Activated naive CD4-positive, alpha-beta T cell treated with anti-CD3 and anti-CD28 coated beads for 36 hours (primary cell): ENCODE measurements at places on chromosomes 1 and 21.
A peak's percentile ranks its signal among the peaks of the same experiment; 100 is the strongest.

GRCh38 chr1:232319072-232319471 lies 310.9 kb downstream of the SIPA1L2 start:
- DNase-seq, result no peak

- peak; percentile 59 for DNase-seq
Measured at GRCh38 chr21:32921632-32922230, 104.0 kb upstream of the OLIG2 start.

GRCh38 chr1:160049101-160049500 lies 17.3 kb upstream of the PIGM start:
- DNase-seq, result no peak

GRCh38 chr1:229495782-229496181 lies 12.4 kb downstream of the NUP133 start:
- no peak for DNase-seq

DNA sequence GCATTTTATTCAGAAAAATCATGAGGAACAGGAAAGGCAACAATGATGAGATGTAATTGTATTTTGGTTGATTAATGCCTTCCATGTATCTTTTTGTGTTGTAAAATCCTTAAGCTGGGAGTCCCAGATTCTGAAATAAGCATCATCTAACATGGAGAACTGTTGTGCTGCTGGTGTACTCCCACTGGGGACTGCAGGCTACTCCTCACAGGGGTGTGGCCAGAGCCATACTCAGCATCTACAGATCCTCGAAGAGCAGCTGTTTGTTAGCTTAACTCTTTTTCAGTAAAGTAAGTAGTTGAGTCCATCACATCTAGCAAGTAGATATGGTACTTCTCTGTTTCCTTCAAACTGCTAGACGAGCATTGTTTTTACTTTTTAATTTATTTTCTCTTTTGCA lies 358.0 kb downstream of the BRINP3 start:
- DNase-seq, result no peak

DNA sequence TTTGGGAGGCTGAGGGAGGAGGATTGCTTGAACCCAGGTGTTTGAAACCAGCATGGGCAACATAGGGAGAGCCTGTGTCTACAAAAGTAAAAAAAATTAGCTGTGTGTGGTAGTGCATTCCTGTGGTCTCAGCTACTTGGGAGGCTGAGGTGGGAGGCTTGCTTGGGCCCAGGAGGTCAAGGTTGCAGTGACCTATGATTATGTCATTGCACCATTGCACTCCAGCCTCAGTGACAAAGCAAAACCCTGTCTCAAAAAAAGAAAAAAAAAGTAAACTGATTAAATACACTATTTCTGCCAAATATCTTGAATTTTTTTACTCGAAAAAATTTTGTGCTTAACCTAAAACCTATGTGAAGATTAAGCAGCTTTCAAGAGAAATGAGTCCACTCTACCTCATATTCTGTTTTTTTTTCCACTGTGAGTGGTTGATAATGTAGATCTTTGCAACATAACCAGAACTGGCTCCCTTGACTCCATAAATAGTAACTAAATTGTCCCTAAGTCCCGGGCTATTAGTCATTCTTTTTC lies 19.4 kb upstream of the ZNF281 start:
- DNase-seq, result no peak

DNA sequence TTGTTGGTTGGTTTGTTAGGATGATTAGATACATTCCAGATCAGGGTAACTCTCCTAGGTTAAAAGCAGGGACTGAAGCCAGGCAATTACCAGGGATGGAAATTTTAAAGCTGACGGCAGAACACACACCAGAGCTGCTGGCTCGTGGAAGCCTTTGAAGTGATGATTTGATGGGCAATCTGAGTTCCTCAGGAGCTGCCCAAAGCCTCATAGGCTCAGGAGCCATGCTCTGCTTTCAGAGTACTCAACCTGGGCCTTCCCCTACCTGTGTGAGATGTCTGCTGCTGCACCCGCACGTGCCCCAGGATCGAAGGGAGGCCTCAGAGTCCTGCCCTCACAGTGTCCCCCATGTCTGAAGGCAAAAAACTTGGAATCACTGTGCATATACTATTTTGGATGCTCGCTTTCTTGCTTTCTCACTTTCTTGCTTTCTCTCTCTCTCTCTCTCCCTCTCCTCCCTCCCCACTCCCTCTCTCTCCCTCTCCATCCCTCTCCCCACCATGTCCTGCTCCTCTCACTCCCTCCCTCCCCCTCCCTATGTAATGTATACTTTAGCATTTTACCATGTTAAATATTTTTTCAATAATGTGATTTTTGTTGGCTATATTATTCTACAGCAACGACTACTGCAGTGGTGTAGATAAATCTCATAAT lies 18.0 kb downstream of the MGST3 start:
- no peak for DNase-seq

DNA sequence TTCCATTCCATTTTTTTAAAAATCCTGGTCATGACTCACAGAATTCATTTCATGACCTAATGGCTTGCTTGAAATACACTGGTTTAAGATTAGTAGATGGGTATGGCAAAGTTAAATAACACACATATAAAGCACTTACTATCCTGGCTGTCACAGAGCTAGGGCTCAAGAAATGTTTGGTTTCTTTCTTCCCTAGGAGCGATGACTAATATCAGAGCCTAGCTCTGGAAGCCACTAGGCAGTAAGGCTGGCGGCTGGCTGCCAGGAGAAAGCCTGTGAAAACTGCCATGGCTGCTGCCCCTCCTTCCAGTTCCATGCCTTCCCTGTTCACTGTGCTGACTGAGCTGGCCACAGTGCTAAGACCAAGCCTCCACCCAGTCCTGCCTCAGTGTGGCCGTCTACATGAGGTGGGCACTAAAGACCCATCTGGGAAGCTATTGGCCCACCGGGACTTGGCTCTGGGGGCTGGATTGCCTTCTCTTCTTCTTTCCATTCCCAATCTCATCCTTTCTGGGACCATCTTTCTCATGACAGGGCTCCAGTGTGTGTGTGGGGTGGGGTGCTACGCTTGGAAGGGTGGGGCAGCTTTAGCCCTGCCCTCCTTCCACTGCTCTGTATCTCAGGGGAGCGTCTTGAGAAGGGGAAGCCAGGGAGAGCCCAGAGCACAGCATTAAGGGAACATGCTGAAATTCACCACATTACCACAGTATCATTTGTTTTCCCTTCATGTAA lies 10.8 kb upstream of the ASCL5 start:
- DNase-seq, result no peak

GRCh38 chr1:10737651-10738050 lies 58.8 kb downstream of the CASZ1 start:
- DNase-seq, result no peak

- no peak for DNase-seq
Measured at GRCh38 chr1:52057255-52057654, 1.2 kb downstream of the BTF3L4 start.

DNA sequence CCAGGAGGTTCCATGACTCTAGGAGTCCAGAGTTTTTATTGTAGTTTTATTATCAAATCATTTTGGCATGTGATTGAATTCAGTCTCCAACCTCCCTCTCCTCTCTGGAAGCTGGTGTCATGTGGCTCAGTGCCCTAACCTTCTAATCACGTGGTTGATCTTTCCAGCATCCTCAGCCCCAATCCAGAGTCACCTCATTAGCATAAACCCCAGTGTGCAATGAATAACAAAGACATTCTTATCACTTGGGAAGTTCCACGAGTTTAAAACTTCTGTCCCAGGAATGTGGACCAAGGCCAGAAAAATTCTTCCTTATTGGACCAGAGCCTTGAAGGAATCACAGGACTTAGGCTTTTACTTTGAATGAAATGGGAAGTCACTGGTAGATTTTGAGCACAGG lies 52.2 kb downstream of the KIRREL1 start:
- DNase-seq, result no peak

- DNase-seq, result peak; percentile 23
Measured at GRCh38 chr1:234398849-234399381, 25.7 kb downstream of the COA6 start.

- no peak for DNase-seq
Measured at GRCh38 chr1:56590520-56591011, 11.2 kb upstream of the PLPP3 start.

- DNase-seq, result no peak
Measured at GRCh38 chr1:97192872-97193572, 471.4 kb downstream of the PTBP2 start.

DNA sequence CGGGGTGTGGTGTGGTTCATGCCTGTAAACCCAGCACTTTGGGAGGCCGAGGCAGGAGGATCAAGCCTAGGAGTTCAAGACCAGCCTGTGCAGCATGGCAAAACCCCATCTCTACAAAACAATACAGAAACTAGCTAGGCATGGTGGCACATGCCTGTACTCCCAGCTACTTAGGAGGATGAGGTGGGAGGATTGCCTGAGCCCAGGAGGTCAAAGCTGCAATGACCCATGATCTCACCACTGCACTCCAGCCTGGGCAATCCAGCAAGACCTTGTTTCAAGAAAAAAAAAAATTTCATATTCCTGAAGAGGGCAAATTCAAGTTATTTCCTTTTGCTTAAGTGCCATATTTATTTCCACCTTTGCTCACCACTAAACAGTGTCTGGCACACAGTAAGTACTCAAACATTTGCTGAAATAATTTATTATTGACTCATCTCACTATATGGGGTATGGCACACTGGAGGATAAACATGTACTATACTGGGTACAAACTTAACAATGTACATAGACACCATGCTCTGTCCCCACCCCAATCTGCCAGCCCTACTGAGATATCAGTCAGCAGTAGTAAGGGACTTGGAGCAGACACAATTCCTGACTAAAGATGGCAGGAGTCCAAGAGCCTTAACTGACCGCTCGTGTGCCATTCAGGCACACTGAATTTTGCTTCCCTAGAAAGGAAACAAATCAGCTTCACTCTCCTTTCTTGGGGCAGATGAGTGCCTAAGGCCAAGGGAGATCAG lies 15.5 kb downstream of the MEAF6 start:
- no peak for DNase-seq

- DNase-seq, result peak; percentile 26
Measured at GRCh38 chr1:101371259-101371658, 134.4 kb downstream of the S1PR1 start.

- DNase-seq, result no peak
Measured at GRCh38 chr1:237071641-237072420, 29.8 kb downstream of the RYR2 start.

DNA sequence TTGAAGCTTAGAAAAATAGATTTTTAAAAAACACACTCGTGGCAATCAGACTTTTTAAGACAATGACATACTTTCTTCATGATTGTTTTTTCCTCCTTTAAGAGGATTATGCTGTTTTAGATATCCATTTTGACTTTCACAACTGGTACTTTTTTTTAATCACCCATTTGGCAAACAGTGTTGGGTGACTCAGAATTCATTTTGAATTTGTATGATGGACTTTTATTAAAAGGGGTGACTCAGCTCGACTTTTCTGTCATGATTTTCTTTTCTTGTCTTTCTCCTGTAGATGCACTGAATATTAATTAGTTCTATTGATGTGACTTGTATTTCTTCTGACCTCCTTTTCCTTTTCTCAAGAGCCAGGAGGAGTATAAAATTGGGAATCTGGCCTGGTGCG lies 44.7 kb downstream of the FMN2 start:
- no peak for DNase-seq

- no peak for DNase-seq
Measured at GRCh38 chr1:76371941-76372340, 297.4 kb downstream of the ST6GALNAC3 start.

DNA sequence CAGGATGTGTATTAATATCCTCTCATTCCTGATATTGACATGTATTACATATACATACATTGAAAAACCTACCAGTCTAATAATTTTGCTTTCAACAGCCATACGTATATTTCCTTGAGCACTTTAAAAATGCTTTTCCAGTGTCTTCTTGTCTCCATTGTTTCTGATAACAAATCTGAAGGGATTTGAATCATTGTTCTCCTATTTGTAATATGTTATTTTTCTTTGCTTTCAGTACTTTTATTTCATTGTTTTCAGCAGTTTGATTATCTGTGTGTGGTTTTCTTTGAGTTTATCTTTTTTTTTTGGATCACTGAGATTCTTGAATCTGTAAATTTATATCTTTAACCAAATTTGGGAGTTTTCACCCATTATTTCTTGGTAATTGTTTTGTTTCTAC lies 65.3 kb downstream of the RABGAP1L start:
- no peak for DNase-seq

DNA sequence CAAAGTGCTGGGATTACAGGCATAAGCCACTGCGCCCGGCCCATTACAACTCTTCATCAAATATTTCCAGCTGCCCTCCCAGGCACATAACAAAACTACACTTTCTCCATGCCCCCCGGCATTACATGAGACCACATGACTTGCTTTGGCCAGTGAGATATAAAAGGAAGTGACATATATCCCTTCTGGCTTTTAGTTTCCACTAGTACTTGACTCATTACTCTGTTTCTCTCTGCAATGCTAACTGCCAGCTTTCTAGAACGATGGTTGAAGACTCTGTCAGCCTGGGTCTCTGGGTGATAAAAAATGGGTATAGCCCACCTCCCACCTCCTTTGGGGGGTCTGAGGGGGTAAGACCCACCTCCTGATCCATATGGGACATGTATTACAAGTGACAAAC lies 24.2 kb downstream of the ABL2 start:
- DNase-seq, result no peak

GRCh38 chr1:240991230-240991629 lies 365.8 kb downstream of the RGS7 start:
- DNase-seq, result no peak

DNA sequence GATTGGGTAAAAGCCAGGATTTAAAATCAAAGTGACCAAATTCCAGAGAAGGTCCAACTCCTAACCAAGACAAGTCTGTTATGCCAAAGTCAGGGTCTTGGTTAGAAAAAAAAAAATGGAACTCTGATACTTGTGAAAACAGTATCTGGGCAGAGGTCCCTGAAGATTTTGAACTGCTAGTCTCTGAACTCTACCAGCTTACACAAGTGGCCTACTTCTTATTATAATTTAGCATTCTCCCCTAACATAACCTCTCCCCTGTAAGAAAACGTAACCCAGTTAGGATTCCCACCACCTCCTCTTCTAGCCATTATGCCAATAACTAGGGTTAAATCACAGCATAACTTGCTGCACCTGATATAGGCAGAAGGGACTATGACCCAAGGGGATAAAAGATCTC lies 220.5 kb downstream of the COL24A1 start:
- DNase-seq, result no peak

DNA sequence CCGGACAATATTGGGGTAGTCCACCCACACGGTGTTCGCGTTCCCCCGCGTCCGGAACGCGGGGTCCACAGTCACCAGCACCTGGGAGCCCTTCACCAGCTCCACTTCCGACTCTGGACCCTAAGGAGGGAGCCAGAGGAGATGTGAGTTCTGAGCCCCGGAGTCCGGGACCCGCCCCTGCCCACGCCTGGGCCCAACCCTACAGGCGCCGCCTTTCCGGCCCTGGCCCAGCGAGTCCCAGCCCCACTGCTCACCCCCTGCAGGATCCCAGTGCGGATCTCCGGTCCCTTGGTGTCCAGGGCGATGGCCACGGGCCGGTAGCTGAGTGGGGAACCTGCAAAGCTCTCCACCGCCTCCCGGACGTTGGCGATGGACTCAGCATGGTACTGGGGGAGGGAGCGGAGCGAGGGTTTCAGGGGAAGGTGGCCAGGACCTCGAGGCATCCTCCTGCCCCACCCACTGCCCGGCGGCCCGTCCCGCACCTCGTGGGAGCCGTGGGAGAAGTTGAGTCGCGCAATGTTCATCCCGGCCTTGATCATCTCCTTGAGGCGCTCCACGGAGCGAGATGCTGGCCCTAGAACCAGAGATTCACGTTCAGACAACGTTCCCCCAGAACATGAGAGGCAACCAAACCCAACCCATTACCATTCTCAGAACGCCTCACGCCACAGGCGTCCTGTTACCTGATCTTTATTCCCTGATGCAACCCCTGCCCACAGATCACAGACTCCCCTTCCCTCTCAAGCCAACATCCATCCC lies 5.9 kb downstream of the PKLR start:
- DNase-seq, result no peak

- DNase-seq, result no peak
Measured at GRCh38 chr1:116531917-116532316, 38.9 kb downstream of the CD58 start.

GRCh38 chr1:212288615-212289014 lies 3.4 kb downstream of the PPP2R5A start:
- no peak for DNase-seq
